ENCODE measurements at places on chromosomes 4 and X.
A peak's percentile ranks its signal among the peaks of the same experiment; 100 is the strongest.

DNA sequence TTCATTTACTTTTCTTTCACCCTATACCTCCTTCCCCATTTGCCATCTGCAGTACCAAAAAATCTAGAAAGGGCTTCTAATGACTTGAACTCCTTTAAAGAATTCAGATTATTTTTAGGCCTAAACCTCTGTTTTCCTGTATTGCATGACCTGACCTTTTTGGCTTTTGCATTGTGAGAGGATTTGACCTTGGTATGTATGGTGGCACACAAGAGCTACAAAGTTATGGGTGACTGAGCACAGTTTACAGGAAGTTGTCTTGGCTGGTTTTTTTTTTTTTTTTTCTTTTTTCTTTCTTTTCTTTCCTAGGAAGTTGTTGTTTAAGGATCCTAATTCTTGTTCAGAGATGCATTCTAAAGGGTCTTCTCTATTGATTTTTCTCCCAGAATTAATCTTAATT lies 32.0 kb upstream of the MTMR8 start:
- no peak for DNase-seq

DNA sequence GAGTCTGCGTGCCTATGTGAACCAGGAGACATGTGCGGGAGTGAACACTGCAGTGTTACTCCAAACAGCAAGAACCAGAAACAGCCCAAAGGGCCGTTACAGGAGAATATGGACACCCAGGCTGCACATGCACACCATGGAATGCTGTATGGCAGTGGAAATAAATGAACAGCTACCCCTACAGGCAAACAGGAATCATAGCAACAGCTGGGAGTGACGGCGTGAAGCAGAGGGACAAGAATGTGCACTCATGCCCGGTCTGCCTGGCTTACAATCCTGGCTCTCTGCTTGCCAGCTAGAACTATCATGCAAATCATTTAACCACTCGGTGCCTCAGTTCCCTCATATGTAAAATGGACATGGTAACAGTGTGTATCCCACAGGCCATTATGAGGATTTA lies 16.6 kb downstream of the GPKOW start:
- DNase-seq: no peak

DNA sequence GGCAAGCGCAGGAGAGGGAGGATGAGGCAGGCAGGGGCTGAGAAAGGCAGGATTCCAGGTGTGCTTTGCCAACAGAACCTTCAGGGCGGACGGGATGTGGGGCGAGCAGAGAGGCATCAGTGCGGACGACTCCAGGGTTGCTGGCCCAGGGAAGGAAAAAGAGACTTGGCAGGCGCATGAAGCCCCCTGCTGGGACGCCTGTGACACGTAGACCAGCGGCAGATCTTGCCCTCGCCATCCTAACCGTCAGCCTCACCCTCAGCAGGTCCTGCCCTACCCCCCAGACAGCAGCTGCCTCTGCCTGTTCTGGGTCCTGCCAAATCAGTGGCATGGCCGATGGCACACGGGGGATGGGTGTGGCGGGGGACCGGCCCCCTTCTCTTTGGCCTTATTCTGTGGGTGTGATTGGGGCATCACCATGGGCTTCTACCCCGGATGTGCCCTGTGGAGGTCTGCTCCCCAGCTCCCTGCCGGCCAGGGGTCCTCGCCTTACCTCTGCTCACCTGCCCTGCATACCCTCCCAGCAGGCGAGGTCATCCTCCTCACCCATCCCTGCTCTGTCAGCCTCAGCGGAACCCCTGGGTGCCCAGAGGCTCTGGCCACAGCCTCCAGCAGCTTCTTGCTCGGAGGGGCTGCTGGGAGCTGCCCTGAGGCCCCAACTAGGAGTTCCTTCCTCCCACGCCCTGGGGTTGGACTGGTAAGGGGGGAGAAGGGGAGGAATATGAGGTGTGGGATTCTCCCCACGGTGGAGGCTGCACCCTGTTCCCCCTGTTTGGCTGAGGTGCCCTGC lies 2.9 kb upstream of the SH3BP2 start:
- no peak for DNase-seq

DNA sequence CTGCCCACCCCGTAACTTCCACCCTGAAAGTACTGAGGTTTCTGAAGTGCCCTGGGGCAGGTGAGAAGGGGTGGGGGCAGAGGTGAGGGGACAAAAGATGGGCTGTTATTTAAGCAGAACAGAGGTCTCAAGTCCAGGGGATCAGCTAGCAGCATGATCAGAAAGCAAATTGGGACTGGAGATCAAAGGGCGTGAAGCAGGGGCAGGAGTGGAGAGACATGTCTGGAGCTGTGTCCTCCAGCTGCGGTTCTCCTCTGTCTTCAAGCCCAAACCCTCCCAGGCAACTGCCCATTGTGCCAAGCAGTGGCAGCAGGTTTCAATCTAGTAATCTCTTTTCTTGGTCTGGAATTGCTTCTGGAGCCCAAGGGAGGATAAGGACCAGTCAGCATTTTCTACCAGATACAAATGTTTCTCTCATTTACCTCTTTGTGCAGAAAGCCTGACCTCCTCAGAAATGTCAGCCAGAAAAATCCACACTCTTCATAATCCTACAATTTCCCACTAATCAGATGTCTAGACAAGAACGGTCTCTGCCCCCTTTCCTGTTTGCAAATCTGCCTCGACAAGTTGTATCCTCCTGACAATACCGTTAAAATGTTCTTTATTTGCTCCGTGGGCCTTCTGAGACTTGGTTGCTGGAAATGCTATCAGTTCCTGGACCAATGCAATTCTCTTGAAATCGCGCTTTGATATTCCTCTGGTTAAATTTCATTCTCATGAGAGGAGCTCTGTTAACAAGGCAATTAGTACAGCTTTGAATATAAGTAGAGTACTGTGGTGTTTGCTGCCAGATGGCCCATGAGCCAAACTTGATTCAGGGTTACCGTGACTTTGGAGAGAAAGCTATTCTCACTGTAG lies 23.2 kb upstream of the RASL11B start:
- no peak for DNase-seq

DNA sequence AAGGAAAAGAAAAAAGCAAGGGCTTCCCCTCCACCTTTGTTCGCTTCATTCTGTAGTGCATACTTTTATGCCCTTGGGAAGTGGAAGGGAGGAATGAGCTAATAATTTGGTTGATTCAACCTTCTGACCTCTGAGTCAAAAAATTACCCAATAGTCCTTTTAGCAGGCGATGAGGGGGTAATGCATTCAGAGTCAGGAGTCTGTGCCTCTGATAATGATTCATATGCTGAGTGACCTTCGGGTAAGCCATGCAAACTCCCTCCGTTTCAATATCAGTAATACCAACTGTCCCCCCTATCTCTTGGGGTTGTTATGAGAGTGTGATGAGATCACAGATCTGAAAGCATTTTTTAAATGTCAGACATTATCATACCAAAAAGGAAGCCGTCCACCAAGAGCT lies 41.6 kb upstream of the ACSL4 start:
- no peak for DNase-seq

DNA sequence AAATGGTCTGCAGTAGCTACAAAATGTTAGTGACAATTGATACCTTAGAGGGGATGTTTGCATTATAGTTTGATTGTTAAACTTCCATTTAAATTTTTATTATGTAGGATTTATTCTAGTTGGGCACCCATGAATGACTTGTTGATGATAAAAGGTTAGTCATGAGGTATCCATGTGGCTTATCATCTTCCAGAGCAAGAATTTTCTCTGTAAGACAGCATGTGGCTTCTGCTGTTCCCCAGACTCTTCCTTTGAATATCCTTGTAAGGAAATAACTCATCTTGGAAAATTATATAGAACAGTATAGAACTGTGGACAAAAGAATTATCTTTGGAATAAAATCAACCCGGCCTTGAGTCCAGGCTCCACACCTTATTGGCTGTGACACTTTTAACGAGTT lies 40.1 kb upstream of the KLHL8 start:
- DNase-seq: no peak

- no peak for DNase-seq
These were observed 267.5 kb downstream of the FAT4 start for GRCh38 chr4:125582302-125582701.

GRCh38 chr4:38313999-38314561 lies 349.9 kb upstream of the KLF3 start:
- DNase-seq: no peak

DNA sequence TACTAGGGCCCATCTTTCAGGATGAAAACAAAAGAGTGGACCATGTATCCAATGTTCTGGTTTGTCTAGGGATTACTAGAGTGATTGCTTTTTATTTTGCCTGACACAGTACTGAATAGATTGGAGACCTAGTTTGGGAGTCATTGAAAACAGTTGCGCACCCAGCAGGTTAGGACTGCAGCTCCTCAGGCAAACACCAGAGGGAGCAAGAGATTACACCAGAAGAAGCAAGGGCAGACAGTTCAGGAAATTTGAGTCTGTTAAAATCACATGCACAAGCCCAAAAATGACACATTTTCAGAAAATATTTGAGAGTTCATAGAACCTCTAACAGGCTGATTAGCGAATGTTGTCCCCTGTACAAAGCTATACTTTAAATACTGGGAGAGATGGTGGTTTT lies 55.6 kb downstream of the CYLC1 start:
- no peak for DNase-seq

- no peak for DNase-seq
These were observed 21.6 kb downstream of the PRIMPOL start for GRCh38 chr4:184671101-184671500.

DNA sequence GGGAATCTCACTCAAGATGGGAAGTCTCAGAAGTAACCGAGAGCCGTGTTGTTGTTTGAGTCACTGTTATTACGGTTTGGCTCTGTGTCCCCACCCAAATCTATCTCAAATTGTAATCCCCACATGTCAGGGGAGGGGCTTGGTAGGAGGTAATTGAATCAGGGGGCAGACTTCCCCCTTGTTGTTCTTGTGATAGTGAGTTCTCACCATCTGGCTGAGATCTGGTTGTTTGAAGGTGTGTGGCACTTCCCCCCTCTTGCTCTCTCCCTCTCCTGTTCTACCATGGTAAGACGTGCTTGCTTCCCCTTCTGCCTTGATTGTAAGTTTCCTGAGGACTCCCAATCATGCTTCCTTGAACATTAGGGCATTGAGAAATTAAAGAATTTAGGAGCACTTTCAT lies 37.0 kb downstream of the HAND2 start:
- DNase-seq: no peak

DNA sequence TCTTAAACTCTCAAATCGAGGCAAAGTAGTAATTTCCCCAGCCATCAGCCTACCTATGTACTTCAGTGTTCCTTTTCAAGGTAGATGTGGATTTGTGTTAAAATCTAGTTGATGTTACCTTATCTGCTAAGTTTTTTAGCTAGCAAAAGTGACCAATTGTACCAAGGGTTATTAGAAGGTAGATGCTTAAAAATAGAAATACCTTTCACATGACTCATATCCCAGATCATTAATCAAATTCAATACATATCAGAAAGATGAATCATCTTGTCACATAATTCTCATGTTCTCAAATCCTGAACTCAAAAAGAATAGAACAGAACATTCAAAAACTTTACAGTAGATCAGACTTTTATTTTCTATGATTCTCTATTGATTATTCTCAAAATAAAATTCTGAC lies 3.5 kb downstream of the ENAM start:
- DNase-seq: no peak

- no peak for DNase-seq
These were observed 15.8 kb upstream of the DHRSX start for GRCh38 chrX:2516623-2517022.

- DNase-seq: no peak
These were observed 31.4 kb upstream of the RELL1 start for GRCh38 chr4:37717576-37717975.

DNA sequence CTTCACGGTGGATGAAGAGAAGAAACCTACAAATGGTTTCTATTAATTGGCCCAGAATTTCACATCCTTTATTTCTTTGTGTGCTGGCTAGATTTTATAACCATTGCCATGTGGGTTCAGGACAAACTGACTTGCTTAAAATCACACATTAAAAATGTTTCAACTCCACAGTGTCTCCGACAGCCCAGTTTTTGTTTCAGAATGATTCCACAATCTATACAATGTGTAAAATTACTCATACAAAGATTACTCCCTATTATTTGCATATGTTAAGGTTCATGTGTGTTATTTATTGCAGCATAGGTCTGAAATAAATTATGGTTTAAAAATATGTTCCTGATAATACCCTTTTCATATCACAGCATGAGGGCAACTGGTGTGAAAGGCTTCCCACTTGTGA lies 20.6 kb downstream of the DCHS2 start:
- DNase-seq: no peak

- peak; percentile 35 for DNase-seq
These were observed 40.0 kb upstream of the IRF2 start for GRCh38 chr4:184514121-184514988.

DNA sequence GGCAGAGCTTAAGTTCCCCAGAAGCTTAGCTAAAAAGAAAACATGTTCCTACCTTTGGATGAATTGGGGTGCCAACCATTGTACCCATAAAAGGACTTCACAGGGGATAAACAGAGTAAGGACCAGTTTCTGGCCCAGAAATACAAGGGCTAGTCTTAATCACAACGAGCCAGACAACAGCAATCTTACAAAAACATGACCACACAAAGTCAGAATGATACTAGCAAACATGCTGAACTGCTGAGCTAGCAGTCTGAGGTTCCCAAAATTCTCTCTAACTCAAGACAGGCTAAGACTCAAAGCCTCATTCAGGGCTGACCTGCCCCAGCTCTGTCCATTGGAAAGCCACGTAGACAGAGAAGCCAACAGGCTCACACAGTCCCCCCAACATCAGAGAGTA lies 40.3 kb downstream of the ATP11C start:
- DNase-seq: no peak

- no peak for DNase-seq
These were observed 200.6 kb upstream of the KLF3 start for GRCh38 chr4:38463268-38463958.

GRCh38 chr4:8763966-8764901 lies 107.4 kb downstream of the HMX1 start:
- DNase-seq: no peak

Measured in stimulated activated CD4-positive, alpha-beta T cell treated with anti-CD3 and anti-CD28 coated beads, Interleukin-12 subunit alpha, Interleukin-12 subunit beta, amount 100 ng/mL, for 24 hours (primary cell).